Tibial artery (tissue), 4 donors: ENCODE measurements at places on chromosomes 7 and 10.

- H3K27ac ChIP-seq = no peak overlapping the region
- no peaks in the 10 kb centered on the region for H3K4me1 ChIP-seq
- no peaks in the 10 kb centered on the region for H3K27me3 ChIP-seq
- no peaks in the 10 kb centered on the region for H3K36me3 ChIP-seq
These were observed 44.4 kb downstream of the CUBN start for GRCh38 chr10:17085011-17085725.

GRCh38 chr10:128414568-128414967 lies 288.3 kb upstream of the MKI67 start:
- no peak overlapping the region for H3K4me3 ChIP-seq
- no peaks in the 10 kb centered on the region for H3K36me3 ChIP-seq
- no peaks in the 10 kb centered on the region for H3K4me1 ChIP-seq
- no peaks in the 10 kb centered on the region for H3K27me3 ChIP-seq
- no peak for DNase-seq

DNA sequence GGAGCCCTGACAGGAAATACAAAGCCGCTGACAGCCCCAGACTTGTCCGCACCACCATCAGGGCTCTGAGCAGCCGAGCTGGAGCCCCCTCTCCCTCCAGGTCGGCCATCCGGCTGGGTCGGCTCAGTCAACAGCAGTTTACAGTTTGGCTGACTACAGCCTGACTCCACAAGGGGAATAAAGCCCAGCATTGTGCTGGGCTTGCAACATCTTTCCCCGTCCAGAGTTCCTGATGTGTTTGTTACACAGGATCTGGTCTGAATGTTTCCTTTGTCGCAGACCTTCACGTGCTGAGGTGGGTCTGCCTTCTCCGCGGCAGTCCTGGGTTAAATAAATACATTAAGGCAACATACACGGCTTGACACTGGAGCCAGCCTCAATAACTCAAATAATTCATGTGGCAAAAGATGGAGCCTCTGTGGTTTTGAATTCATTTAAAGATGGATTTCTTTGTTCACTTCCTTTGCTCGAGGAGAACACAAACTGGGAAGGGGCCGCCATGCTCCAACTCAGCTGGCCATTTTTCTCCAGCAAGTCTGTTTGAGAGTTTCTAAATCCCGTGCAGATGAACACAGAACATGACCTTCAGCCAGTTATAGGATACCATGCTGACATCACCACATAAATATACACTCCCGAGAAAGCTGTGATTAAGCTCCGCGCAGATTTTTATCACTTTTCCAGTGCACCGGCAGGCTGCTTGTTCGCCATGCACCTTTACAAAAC lies 192.1 kb downstream of the WDR11 start:
- H3K27me3 ChIP-seq = peaks cover 7% of the 10 kb centered on the region
- no peak for DNase-seq
- H3K4me1 ChIP-seq = no peaks in the 10 kb centered on the region
- no peak overlapping the region for H3K4me3 ChIP-seq
- no peaks in the 10 kb centered on the region for H3K36me3 ChIP-seq

GRCh38 chr10:125113691-125114371 lies 46.5 kb downstream of the CTBP2 start:
- no peak overlapping the region for H3K4me3 ChIP-seq
- H3K36me3 ChIP-seq = peaks cover 6% of the 10 kb centered on the region
- no peak for DNase-seq
- peaks cover 55% of the 10 kb centered on the region for H3K4me1 ChIP-seq

GRCh38 chr10:16995867-16996529 lies 133.6 kb downstream of the CUBN start:
- no peak for DNase-seq
- no peaks in the 10 kb centered on the region for H3K27me3 ChIP-seq
- no peak overlapping the region for H3K4me3 ChIP-seq

GRCh38 chr10:3708852-3709251 lies 76.2 kb downstream of the KLF6 start:
- H3K27me3 ChIP-seq = no peaks in the 10 kb centered on the region
- H3K36me3 ChIP-seq = no peaks in the 10 kb centered on the region
- H3K27ac ChIP-seq = no peak overlapping the region
- H3K4me1 ChIP-seq = no peaks in the 10 kb centered on the region
- no peak overlapping the region for H3K4me3 ChIP-seq

DNA sequence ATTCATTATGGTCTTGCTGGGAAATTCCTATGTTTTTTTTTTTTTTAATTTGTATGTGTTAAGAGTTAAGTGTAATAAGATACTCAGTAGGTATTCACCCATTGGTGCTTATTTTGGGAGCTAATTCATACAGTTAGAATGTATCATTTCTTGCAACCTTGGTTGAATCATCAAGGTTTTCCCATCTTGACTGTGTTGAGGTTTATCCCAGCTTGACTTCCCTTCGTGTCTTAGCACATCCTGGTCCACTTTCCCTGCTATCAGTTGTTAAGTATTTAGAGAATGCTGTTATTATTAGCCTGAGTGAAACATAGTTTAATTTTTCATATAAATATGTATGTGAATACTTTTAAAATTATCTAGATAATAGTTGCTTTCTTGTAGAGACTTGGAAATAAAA lies 20.8 kb downstream of the RALA start:
- DNase-seq = no peak
- H3K36me3 ChIP-seq = no peaks in the 10 kb centered on the region
- no peaks in the 10 kb centered on the region for H3K27me3 ChIP-seq
- no peaks in the 10 kb centered on the region for H3K4me1 ChIP-seq
- no peak overlapping the region for H3K27ac ChIP-seq

DNA sequence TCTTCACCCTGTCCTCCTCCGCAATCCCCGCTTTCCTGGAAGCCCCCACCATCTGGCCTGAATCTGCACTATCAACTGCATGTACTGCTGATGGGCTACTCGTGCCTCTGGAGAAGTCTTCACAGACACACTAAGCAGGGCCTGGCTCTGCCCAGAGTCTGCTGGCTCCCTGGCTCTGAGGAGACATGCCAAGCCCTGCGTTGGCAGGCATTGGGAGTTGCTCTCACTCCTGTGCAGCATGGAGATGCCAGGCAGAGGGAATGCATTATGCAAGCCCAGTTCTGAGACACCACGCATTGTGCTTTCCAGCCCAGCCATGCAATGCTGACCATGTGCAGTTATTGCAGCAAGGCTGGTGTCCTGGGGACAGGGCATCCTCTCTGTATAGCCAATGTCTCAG lies 314.6 kb downstream of the CXCL12 start:
- H3K27me3 ChIP-seq = no peaks in the 10 kb centered on the region
- no peaks in the 10 kb centered on the region for H3K36me3 ChIP-seq
- peaks cover 10% of the 10 kb centered on the region for H3K4me1 ChIP-seq
- H3K4me3 ChIP-seq = no peak overlapping the region

DNA sequence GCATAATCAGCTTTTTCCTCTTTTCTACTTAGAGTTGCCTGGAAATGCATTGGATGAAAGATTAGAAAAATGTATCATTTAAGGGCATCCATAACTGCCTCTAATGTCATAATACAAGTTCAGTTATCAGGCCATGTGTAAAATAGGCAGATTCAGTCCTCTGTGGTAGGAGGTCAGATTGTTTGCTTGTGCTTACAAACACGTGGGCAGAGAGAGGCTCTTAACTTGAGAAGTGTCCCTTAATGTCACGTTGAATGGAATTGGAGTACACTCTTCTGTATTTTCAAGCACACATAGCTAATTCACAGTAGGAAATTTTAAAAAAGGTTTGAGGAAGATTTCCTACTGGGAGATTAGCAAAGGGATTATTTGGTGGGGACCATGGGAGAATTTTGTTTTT lies 359.8 kb upstream of the MTPN start:
- H3K27ac ChIP-seq = no peak overlapping the region
- H3K27me3 ChIP-seq = no peaks in the 10 kb centered on the region
- DNase-seq = no peak
- no peak overlapping the region for H3K4me3 ChIP-seq
- no peaks in the 10 kb centered on the region for H3K36me3 ChIP-seq
- H3K4me1 ChIP-seq = no peaks in the 10 kb centered on the region

DNA sequence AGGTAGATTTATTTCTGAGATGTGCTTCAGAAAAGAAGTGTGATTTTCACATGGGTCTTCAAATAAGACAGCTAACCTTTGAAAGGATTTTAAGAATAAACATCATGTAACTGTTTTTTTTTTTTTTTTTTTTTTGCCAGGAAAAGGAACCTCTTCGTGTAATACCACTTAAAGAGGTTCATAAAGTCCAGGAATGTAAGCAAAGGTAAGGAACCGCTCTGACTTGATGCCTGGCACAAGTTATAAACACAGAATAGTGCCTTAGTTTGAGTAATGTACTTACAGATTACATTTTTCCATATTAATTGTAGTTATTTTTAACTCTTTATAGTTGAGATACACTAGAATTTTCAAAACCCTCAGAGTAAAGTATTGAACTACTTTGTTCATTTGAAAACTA lies 30.4 kb upstream of the ARMS2 start:
- peaks cover 5% of the 10 kb centered on the region for H3K4me1 ChIP-seq
- H3K27me3 ChIP-seq = no peaks in the 10 kb centered on the region
- H3K36me3 ChIP-seq = no peaks in the 10 kb centered on the region
- DNase-seq = no peak
